ENCODE measurements at places on chromosomes 1 and 21.

- no peak for DNase-seq
Observed at GRCh38 chr1:3711780-3712451, 40.3 kb upstream of the CCDC27 start.

- DNase-seq: peak; percentile 30
Observed at GRCh38 chr1:181497870-181498269, 14.6 kb downstream of the CACNA1E start.

DNA sequence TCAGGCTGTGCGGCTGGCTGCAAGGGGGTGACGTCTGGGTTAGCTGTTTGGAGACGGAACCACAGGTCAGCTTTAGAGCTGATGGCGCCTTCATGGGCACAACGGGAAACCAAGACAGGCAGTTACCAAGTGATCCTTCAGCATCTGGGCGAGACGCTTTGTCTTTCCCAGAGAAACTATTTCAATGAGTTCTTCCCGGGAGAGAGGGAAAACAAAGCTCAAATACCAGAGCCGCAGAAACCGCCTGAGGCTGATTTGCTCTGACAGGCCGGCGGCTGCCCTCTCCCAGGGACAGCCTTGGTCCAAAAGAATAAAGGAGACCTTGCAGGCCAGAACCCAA lies 76.5 kb downstream of the CD58 start:
- DNase-seq: peak; percentile 49

GRCh38 chr1:222392556-222392955 lies 155.3 kb downstream of the HHIPL2 start:
- DNase-seq: no peak

GRCh38 chr1:182953826-182954225 lies 860 bp upstream of the SHCBP1L start:
- DNase-seq: no peak

GRCh38 chr1:214327514-214327913 lies 46.6 kb downstream of the SMYD2 start:
- no peak for DNase-seq

- DNase-seq: no peak
Observed at GRCh38 chr1:147717051-147717705, 43.2 kb downstream of the GJA5 start.

DNA sequence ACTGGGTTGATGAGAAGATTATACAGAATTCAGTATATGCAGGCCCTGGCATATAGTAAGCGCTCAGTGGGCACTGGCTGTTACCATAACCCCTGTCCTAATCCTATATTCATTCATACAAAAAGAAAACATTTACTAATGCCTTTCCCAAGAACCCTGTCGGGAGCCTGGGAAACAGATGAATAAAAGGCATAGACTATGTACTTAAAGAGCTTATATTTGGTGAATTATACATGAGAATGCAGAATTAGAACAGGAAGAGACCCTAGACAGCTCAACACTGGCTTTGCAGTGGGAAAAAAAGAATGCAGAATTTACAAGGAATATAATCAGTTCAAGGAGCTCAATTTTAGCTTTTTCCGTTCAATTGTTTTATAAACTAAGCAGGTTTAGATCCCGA lies 10.9 kb downstream of the AK2 start:
- no peak for DNase-seq

DNA sequence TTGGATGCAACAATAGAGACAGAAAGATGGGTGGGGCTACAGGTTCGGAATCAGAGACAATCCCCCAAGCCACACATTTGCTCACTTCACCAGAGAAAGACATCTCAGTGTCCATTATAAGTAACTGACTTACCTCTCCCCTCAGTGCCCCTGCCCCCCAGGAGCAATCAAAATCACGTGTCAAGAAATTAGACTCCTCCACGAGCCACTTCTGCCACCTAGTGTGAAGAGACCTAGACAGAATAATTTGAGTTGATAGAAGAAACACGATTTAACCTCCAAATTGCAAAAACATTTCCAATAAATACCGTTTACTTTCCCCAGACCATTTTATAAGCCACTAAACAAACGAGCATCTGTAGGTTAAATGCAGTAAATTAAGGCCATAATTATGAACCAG lies 123.2 kb downstream of the SLC30A10 start:
- DNase-seq: no peak

GRCh38 chr1:32701951-32702598 lies 495 bp downstream of the SYNC start:
- DNase-seq: peak; percentile 48

DNA sequence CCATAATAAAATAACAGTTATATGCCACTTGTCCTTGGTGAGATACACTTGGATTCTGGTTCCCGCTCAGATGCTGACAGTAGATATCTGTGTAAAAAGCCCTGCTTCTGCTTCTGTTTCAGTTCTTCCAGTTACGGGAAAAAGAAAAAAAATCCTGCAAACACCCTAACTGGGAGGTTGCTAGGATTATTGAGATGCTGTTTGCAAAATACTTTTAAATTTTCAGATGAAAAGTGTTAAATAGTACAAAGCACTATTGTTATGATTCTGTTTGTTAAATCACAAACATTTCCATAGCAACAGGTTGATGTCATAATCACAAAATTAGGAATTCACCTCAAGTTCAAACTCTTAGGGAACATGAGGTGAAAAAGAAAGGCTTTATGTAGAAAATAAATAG lies 232.3 kb downstream of the HMCN1 start:
- DNase-seq: no peak

- no peak for DNase-seq
Observed at GRCh38 chr1:205811660-205812059, 1.3 kb downstream of the SLC41A1 start.

GRCh38 chr1:159535907-159536306 lies at the start of gene OR10J5:
OR10J5 (minus strand) TSS chr1:159536007; CDS start chr1:159536007, 0 bp downstream.
- no peak for DNase-seq

GRCh38 chr1:212689758-212690529 lies 9.7 kb downstream of the BATF3 start:
- DNase-seq: peak; percentile 33

GRCh38 chr1:22918644-22919043 lies 54.0 kb downstream of the LACTBL1 start:
- no peak for DNase-seq

DNA sequence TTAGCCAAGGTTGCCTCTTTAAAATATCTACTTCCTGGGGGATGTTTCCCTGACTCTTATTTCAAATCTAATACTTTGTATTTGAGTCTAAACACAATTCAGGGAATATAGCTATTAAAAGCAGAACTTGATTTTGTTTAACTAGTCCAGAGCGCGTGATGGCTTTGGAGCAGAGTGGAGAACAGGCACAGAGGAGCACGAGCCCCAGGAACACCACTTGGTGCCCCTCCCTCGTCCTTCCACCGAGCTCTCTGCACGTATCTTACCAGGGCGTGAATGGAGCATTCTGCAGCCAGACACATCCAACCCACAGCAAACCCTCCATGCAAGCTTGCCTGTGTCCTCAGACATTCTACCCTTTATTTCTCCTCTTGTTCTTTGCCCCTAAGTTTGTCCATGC lies 14.1 kb downstream of the KIF26B start:
- DNase-seq: no peak

DNA sequence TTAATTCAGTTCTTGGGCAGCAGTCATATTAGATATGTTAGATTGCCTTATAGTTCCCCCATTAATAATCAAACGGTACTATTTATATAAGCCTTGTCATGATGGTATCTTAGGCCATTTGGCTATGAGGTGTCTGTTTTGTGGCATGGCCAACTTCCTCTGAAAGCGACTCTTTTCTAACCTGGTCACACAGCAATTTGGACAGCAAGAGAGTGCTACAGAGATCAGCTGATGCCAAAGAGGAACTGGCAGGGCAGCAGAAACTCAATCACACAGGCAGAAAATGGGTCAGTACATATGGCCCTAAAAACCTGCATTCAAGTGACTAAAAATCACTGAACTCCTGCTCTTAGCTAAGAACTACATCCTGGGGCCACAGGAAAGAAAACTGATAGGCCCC lies 13.4 kb upstream of the MUTYH start:
- no peak for DNase-seq
